Stimulated activated CD8-positive, alpha-beta memory T cell treated with anti-CD3 and anti-CD28 coated beads, Interleukin-15, amount 100 ng/mL, for 48 hours (primary cell): ENCODE measurements at places on chromosomes 12 and 14.

DNA sequence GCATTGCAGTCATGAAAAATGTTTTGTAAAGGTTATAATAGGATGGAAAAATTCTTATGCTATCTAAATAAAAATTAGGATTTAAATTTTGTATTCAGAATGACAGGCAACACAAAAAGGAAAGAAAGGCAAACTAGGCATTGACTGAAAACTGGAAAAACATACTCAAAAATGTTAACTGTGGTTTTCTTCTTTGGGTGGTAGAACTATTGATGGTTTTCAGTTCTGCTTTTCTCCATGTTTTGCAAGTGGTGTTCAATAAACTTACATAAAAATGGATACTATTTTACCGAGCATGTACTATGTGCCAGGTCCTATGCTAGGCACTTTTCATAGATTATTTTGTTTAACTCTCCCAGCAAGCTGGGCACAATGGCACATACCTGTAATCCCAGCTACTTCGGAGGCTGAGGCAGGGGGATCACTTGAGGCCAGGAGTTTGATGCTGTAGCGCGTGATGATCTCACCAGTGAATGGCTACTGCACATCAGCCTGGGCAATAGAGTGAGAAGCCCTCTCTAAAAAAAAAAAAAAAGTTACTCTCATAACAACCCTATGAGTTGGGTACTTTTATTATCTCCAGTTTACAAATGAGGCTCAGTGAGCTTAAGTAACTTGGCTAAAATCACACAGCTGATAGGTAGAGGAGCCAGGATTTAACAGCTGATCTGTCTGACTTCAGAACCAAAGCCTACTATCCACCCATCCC, 26.3 kb upstream of the TCP11L2 start:
- DNase-seq, result no peak

DNA sequence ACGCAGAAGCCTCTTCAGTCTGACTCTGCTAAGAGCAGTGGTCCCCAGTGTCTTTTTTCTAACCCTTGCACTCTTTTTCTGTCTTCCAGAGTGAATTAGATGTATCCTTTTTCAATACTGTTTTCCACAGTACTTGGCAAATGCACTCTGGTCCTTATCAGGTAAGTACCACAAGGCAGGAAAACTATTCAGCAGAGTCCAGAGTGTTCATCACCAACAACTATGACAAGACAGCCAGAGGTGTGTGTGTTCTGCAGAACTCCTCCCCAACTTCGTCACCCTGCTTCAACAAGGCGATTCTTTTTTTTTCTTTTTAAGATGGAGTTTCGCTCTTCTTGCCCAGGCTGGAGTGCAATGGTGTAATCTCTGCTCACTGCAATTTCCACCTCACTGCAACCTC, 54.3 kb upstream of the STRN3 start:
- DNase-seq, result no peak

GRCh38 chr14:90446405-90446804, 49.6 kb downstream of the CALM1 start:
- DNase-seq, result no peak

- no peak for DNase-seq
Observed at GRCh38 chr14:95541932-95542930, 7.4 kb downstream of the GLRX5 start.

- no peak for DNase-seq
Observed at GRCh38 chr14:51473808-51474565, 177.7 kb upstream of the FRMD6 start.

DNA sequence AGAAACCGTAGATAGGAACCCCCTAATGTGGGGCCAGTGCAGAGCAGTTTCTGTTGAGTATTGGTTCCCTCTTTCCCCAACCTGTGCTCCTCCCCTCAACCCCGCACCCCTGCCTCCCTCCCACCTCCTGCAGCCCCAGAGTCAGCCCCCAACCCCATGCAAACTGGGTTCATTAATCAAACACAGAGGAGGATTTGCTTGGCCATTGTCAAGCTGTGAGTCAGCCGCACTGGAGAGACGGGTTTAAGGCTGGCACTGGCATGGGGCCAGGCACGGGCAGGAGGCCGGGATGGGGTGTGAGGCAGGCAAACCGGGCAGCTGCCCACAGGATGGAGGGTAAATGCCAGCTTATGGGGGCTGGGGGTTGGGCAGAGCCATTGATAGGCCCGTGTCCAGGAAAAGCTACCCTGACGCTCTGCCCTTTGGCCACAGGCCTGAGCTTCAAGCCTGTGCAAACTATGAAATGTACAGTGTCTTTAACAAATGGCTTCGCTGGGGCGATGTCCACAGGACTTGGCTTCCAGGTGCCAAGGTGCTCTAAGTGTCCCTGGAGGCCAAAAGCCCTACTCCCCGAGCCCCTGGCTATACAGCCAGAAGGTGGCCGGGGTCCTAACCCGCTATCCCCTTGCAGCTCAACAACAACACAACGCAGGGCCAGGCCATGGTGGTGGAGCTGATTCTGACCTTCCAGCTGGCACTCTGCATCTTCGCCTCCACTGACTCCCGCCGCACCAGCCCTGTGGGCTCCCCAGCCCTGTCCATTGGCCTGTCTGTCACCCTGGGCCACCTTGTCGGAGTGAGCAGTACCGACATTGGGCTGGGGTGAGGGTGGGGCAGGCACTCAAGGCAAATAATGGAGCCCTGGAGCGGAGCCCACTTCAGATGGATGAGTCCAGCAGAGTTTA, 1.4 kb downstream of the AQP5 start:
- no peak for DNase-seq

DNA sequence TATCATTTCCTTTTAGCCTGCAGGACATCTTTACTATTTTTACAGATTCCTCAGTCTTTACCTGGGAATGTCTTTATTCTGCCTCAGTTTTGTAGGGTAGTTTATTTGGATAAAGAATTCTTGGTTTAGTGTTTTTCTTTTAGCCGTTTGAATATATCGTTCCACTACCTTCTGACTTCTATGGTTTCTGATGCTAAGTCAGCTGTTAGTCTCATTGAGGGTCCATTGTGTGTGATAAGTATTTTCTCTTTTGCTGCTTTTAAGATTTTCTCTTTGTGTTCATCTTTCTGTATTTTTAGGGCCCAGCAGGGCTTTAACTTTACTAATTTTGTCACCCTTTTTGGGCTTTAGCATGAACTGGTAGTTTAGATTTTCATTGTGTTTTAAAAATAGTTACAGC, 113.5 kb downstream of the MNAT1 start:
- no peak for DNase-seq

- no peak for DNase-seq
Observed at GRCh38 chr12:4439736-4440135, 5.9 kb downstream of the FGF6 start.
